ENCODE measurements at places on chromosomes 3 and 15.
A peak's percentile ranks its signal among the peaks of the same experiment; 100 is the strongest.

GRCh38 chr3:144114767-144115166 lies 143.1 kb downstream of the DIPK2A start:
- no peak overlapping the region for H3K27ac ChIP-seq
- H3K4me3 ChIP-seq: no peak overlapping the region
- DNase-seq: no peak

DNA sequence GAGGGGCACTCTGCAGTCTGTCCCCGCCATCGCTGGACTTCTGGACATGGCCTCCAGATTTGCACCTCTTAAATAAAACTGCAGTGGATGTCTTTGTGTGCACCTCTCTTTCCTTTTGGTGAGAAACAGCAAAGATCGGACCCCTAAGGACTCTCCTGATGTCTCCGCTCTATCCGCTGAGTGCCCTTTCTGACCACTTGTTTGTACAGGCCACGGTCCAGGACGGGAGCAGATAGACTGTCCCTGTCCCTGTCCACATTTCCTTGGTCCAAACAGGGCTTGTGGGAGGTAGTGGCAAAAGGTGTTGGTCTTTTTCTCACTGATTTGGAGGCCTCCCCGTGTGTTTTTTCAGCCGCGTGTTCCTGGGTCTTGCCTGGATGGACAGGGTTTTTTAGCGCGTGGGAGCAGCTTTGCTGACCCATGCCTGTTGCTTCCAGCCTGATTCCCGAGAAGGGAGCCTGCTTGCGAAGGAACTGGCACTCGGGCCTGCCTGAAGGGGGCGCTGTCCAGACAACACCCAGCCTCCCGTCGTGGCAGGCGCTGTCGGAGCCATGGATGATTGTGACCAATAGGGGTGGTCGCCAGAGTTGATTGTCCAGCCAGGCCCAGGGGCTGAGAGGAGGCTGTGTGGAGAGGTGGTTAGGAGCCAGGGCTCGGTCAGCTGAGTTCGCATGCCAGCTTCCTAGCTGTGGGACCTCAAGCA lies 13.2 kb upstream of the STAB1 start:
- H3K4me3 ChIP-seq: no peak overlapping the region
- DNase-seq: no peak
- H3K27me3 ChIP-seq: no peaks in the 10 kb centered on the region
- H3K36me3 ChIP-seq: peaks cover 32% of the 10 kb centered on the region
- H3K27ac ChIP-seq: no peak overlapping the region

DNA sequence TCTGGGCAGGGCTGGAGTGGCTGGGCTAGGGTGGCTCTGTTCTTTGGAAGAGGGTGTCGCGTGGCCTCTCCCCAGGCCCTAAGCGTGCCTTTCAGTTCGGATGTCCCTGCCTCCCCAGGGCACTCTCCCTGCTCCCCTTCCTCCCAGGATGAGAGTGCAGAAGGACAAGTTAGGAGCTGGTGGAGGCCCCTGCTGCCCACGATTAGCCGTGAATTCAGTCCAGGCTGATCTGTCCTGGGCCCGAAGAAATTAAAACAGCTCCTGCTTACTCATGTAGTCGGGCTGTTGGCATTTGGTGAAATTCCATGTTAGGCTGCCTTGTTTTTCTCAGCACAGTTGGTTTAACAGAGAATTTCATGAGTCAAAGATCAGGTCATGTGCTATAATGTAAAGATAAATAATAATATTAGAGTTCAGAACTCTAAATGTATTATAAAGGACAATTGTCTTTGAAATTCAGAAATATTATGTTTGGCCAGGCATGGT lies 24.5 kb downstream of the NIPA1 start:
- H3K27me3 ChIP-seq: no peaks in the 10 kb centered on the region
- H3K4me3 ChIP-seq: no peak overlapping the region
- H3K36me3 ChIP-seq: peaks cover 12% of the 10 kb centered on the region

GRCh38 chr3:164806188-164806587 lies 272.1 kb downstream of the SI start:
- no peaks in the 10 kb centered on the region for H3K4me1 ChIP-seq
- no peak overlapping the region for H3K4me3 ChIP-seq
- DNase-seq: no peak

GRCh38 chr15:98144388-98144787 lies 183.9 kb downstream of the ARRDC4 start:
- H3K4me1 ChIP-seq: no peaks in the 10 kb centered on the region
- H3K27me3 ChIP-seq: peaks cover 4% of the 10 kb centered on the region
- H3K27ac ChIP-seq: no peak overlapping the region
- no peaks in the 10 kb centered on the region for H3K36me3 ChIP-seq

DNA sequence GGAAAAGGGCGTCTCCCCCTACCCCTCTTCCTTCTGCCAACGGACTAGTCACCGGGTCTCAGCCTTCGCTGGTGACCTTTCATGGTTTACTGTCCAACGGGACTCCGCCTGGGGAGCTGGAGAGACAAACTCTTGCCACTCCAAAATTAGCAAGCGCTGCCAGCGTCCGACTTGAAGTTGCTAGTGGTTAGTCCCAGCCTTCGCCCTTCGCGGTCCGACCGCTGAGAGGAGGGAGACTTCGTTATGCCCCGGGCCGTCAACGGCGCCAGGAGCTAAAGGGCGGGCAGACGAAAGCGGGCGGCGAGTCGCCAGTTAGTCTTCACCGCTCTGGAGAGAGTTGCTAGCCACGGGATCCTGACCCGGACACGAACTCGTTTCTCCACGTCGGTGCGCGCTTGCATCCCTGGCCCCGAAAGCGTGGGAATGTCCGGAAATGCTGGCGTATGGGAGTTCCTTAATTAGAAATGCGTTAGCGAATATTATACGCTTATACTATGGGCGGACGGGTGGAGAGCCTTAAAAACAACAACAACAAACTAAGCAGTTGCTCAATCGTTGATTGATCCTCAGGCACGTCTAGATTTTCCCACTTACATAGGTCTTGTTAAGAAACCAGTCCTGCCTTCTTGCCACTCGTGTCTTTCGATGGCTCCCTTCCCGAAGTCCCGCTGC lies 716 bp downstream of the SMC4 start:
- no peaks in the 10 kb centered on the region for H3K27me3 ChIP-seq
- H3K36me3 ChIP-seq: peaks cover 50% of the 10 kb centered on the region
- H3K27ac ChIP-seq: peak overlapping the region; percentile 97
- H3K4me3 ChIP-seq: peak overlapping the region; percentile 94
- peak; percentile 57 for DNase-seq

DNA sequence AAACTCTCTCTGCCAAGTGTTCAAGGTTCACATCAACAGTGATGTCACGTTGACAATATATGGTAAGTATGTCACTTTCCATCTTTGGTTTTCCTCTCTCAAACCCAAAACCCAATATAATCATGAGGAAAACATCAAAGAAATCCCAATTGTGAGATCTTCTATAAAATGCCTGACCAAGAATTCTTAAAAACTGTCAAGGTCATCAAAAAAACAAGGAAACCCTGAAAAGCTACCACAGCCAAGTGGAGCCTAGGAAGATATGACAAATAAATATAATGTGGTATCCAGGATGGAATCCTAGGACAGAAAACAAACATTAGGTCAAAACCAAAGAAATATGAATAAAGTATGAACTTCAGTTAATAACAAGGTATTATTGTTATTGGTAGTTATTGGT lies 85.2 kb upstream of the CCDC39 start:
- no peak overlapping the region for H3K4me3 ChIP-seq
- no peaks in the 10 kb centered on the region for H3K4me1 ChIP-seq
- H3K27me3 ChIP-seq: no peaks in the 10 kb centered on the region
- no peak overlapping the region for H3K27ac ChIP-seq

- H3K27ac ChIP-seq: no peak overlapping the region
- no peak for DNase-seq
- no peaks in the 10 kb centered on the region for H3K27me3 ChIP-seq
- H3K4me1 ChIP-seq: no peaks in the 10 kb centered on the region
- H3K4me3 ChIP-seq: no peak overlapping the region
Measured at GRCh38 chr3:145015253-145015652, 1043.6 kb downstream of the DIPK2A start.

DNA sequence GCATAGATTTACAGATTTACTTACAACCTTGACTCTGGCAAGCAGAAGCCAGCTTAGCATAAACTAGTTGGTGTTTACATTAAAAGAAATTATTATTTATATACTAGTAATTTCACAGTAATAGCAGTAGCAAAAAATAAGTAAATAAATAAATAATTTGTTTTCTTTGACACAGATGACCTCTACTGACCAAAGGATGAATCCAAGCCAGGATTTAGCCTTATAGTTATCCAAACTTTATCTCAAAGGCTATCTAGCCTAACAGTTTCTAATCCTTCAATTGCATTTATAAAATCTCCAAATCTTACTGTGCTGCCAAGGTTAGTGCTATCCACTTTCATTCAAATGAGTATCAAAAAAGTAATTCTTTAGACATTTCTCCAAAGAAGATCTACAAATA lies 64.3 kb downstream of the FRMD5 start:
- DNase-seq: no peak
- no peaks in the 10 kb centered on the region for H3K4me1 ChIP-seq
- no peak overlapping the region for H3K4me3 ChIP-seq
- peaks cover 13% of the 10 kb centered on the region for H3K27me3 ChIP-seq

- no peaks in the 10 kb centered on the region for H3K36me3 ChIP-seq
- peaks cover 10% of the 10 kb centered on the region for H3K4me1 ChIP-seq
- H3K27me3 ChIP-seq: peaks cover 23% of the 10 kb centered on the region
- peak; percentile 15 for DNase-seq
Measured at GRCh38 chr3:53694666-53695323, 151.4 kb downstream of the CHDH start.

DNA sequence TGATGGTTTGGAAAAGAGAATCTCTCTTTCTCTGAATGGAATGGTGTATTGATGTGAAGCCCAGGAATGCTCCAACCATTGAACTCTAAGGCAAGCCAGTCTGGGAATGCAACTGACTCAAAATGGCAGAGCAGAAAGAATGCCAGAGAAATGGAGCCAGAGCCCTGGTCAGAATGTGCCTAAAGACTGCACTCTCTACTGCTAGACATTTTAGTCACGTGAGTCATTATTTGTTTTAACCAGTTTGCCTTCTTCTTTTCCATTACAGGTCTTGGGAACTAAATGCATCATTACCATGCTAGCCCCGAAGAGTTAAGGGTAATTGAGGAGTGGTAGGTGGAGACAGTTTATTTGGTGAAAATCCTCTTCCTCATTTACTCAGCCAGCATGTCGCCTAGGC lies 67.3 kb upstream of the TRIM42 start:
- no peaks in the 10 kb centered on the region for H3K4me1 ChIP-seq
- H3K27ac ChIP-seq: no peak overlapping the region
- peaks cover 2% of the 10 kb centered on the region for H3K27me3 ChIP-seq

All from activated CD8-positive, alpha-beta T cell treated with anti-CD3 and anti-CD28 coated beads, Interleukin-2, amount 10 ng/mL, durations not matched to agents 7 days and 5 days (primary cell).